Ovary (tissue), 10 donors: ENCODE measurements at places on chromosomes 13 and 19. TPM values are rescaled to one million over a fixed set of nuclear protein-coding genes. Genes with fewer than 3 reads are reported as not detected.

- H3K27ac ChIP-seq = no peak overlapping the region
- no peak for DNase-seq
- H3K36me3 ChIP-seq = no peaks in the 10 kb centered on the region
- H3K4me3 ChIP-seq = no peak overlapping the region
- no peaks in the 10 kb centered on the region for H3K4me1 ChIP-seq
- no peaks in the 10 kb centered on the region for H3K27me3 ChIP-seq
Observed at GRCh38 chr19:12749938-12750521, 1.6 kb upstream of the BEST2 start.

DNA sequence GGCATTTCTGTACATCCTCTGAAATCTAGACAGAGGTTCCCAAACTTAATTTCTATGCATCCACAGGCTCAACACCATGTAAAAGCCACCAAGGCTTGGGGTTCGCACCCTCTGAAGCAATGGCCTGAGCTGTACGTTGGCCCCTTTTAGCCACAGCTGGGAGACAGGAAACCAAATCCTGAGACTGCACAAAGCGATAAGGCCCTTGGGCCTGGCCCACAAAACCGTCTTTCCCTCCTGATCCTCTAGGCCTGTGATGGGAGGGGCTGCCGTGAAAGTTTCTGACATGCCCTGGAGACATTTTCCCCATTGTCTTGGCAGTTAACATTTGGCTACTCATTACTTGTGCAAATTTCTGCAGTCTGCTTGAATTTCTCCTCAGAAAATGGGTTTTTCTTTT is 766.4 kb downstream of the GPC5 start:
- H3K27me3 ChIP-seq = no peaks in the 10 kb centered on the region
- no peak overlapping the region for H3K27ac ChIP-seq
- DNase-seq = no peak
- no peaks in the 10 kb centered on the region for H3K36me3 ChIP-seq

DNA sequence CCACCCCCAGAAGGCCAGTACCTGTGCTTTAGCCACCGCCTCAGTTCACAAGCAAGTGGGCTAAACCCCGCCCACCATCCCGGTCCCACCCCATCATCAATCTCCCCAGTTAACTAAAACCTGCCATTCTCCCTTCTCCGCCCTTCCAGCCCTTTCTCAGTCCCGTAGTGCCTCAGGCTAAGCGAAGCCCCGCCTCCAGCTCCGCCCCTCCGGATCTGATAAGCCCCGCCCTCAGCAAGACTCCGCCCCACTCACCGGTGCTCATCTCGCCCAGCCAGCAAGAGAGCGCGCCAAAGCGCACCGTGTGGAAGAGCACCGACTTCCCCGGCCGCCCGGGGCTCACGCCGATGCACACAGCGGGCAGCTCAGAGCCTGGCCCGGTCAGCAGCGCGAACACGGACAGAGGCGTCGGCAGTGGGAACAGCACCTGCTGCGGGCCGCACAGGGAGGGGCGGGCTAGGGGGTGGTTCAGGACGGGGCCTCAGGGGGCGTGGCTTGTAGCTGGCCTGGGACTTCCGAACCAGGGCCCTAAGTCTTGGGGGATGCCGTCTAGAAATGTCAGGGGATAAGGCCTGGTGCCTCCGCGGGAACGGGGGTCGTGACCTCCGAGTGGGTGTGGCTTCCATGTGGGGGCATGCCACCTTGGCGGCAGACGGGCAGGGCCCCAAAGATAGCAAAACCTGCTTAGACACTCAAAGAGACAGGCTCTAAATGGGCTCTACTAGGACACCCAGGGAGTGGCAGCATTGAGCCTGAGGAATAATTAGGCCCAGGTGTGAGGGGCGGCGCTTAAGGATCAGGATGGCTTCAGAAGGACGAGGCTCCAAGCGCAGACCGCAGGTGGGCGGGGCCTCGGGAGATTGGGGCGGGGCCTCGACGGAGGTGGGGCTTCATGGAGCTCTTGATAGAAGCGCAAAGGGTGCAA is 21.4 kb downstream of the MAP4K1 start:
- no peaks in the 10 kb centered on the region for H3K4me1 ChIP-seq
- no peak overlapping the region for H3K27ac ChIP-seq
- H3K4me3 ChIP-seq = no peak overlapping the region
- H3K36me3 ChIP-seq = no peaks in the 10 kb centered on the region
- H3K27me3 ChIP-seq = no peaks in the 10 kb centered on the region
- DNase-seq = peak; percentile 32

- no peaks in the 10 kb centered on the region for H3K36me3 ChIP-seq
- H3K27me3 ChIP-seq = no peaks in the 10 kb centered on the region
- no peak overlapping the region for H3K27ac ChIP-seq
- DNase-seq = no peak
- H3K4me3 ChIP-seq = no peak overlapping the region
Observed at GRCh38 chr13:72383646-72384045, 343.8 kb downstream of the MZT1 start.

DNA sequence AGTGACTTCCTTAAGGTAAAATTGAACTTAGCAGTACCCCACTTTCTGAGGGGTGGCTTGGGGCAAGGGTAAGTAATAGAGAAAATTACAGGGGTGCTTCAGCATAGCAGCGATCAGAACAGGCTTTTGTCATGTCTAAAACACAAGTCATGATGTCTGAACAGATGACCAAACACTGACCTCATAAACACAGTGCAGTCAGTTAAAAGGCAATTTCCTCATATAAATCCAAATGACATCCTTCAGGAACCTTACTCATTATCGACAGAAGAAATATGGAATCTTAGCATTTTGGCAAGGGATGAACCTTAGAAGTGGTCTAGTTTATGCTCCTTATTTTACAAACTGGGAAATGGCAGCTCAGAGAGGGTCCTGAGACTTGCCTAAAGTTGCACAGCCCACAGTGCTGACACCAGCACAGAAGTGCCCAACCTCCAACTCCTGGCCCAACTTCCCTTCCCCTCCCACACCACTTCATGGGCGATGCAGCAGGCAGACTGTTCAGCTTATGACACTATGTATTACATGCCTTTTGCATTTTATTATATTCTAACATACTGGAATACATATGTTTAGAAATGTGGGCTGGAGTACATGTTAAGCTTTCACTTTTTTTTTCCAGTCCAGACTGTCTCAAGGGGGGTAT is 3.6 kb downstream of the GJA3 start:
- H3K36me3 ChIP-seq = no peaks in the 10 kb centered on the region
- H3K27ac ChIP-seq = no peak overlapping the region
- peaks cover 3% of the 10 kb centered on the region for H3K4me1 ChIP-seq
- DNase-seq = no peak
- no peak overlapping the region for H3K4me3 ChIP-seq

Gene ICAM5
- 0.95 TPM for total RNA-seq

Gene MLLT1
- 16.3 TPM for total RNA-seq

Gene ZNF28
- 7.9 TPM for total RNA-seq

- H3K27ac ChIP-seq = peak overlapping the region; percentile 92
- H3K27me3 ChIP-seq = no peaks in the 10 kb centered on the region
- peak; percentile 52 for DNase-seq
Observed at GRCh38 chr13:27170516-27171243, 931 bp downstream of the USP12 start.

DNA sequence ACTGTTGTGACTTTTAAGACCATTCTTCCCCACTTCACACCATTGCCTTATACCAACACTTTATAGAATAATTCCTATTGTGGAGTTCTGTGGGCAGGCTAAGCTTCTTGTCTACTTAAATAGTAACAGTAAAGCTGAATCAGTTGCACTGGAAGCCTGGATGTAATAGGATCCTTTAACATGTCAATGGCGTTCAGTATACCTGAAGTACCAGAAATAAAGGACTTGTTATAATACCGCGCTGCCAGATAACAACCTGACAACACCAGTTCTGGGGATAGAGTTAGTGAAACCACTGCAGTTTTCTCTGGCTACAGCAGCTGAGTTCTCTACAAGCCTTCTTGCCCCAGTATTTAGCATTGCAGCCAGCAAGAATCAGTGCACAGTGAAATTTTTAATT is 52.0 kb upstream of the TNFRSF19 start:
- no peaks in the 10 kb centered on the region for H3K27me3 ChIP-seq
- no peaks in the 10 kb centered on the region for H3K36me3 ChIP-seq
- H3K4me1 ChIP-seq = no peaks in the 10 kb centered on the region
- no peak overlapping the region for H3K4me3 ChIP-seq
- no peak for DNase-seq

GRCh38 chr19:19480688-19481087 is 34.7 kb downstream of the TSSK6 start:
- no peaks in the 10 kb centered on the region for H3K27me3 ChIP-seq
- no peaks in the 10 kb centered on the region for H3K36me3 ChIP-seq
- H3K4me1 ChIP-seq = no peaks in the 10 kb centered on the region

Gene IGFL1
- total RNA-seq = not detected

- no peak overlapping the region for H3K4me3 ChIP-seq
- no peaks in the 10 kb centered on the region for H3K27me3 ChIP-seq
- H3K36me3 ChIP-seq = no peaks in the 10 kb centered on the region
- no peaks in the 10 kb centered on the region for H3K4me1 ChIP-seq
- H3K27ac ChIP-seq = no peak overlapping the region
- no peak for DNase-seq
Observed at GRCh38 chr13:83386609-83387008, 495.7 kb downstream of the SLITRK1 start.

Gene PIH1D1
- total RNA-seq = 42.6 TPM

Gene EXOC3L2
- total RNA-seq = 3.2 TPM

DNA sequence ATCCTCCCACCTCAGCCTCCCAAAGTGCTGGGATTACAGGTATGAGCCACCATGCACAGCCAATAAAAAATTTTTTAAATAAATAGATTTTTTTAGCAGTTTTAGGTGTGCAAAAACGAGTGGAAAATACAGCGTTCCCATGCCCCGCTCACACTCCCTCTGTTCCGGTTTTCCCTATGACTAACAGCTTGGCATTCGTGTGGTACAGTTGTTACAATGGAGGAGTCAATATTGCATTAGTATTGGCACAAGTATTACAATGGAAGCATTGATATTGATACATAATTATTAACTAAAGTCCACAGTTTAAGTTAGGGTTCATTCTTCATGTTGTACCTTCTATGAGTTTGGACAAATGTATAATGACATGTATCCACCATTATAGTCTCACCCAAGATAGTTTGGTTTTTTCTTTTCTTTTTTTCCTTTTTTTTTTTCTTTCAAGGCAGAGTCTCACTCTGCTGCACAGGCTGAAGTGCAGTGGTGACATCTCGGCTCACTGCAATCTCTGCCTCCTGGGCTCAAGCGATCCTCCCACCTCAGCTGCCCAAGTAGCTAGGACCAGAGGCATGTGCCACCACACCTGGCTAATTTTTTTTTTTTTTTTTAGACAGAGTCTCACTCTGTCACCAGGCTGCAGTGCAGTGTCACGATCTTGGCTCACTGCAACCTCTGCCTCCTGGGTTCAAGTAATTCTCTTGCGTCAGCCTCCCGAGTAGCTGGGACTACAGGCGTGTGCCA is 15.4 kb upstream of the RAB20 start:
- no peak overlapping the region for H3K27ac ChIP-seq
- DNase-seq = no peak
- no peaks in the 10 kb centered on the region for H3K27me3 ChIP-seq
- no peak overlapping the region for H3K4me3 ChIP-seq

- peaks cover 2% of the 10 kb centered on the region for H3K36me3 ChIP-seq
- no peak for DNase-seq
- no peaks in the 10 kb centered on the region for H3K27me3 ChIP-seq
- H3K4me3 ChIP-seq = no peak overlapping the region
- no peaks in the 10 kb centered on the region for H3K4me1 ChIP-seq
- no peak overlapping the region for H3K27ac ChIP-seq
Observed at GRCh38 chr19:12137221-12137940, 2.8 kb downstream of the ZNF20 start.

DNA sequence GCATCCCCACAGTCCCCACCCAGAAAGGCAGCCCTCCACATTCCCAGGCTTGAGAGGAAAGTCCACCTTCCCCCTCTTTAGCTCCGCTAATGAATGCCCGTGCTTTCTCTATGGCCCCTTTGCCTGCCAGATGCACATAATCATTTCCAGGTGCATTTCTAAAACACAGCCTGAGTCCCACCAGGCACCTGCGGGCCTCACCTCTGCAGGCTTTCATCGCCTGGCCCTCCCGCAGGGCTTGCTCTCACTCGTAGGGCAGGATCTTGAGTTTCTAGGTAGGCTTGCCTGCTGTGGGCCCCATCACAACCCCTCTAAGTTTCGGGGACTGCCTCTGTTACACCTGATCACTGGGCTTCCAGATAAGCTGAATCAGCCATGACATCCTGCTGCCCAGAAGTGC is 173.6 kb downstream of the ZNF536 start:
- H3K4me3 ChIP-seq = no peak overlapping the region
- no peaks in the 10 kb centered on the region for H3K4me1 ChIP-seq
- no peak overlapping the region for H3K27ac ChIP-seq
- no peaks in the 10 kb centered on the region for H3K36me3 ChIP-seq
- DNase-seq = no peak
- no peaks in the 10 kb centered on the region for H3K27me3 ChIP-seq

Gene PSG1
- total RNA-seq = not detected

Gene FXYD3
- total RNA-seq = 4.4 TPM

DNA sequence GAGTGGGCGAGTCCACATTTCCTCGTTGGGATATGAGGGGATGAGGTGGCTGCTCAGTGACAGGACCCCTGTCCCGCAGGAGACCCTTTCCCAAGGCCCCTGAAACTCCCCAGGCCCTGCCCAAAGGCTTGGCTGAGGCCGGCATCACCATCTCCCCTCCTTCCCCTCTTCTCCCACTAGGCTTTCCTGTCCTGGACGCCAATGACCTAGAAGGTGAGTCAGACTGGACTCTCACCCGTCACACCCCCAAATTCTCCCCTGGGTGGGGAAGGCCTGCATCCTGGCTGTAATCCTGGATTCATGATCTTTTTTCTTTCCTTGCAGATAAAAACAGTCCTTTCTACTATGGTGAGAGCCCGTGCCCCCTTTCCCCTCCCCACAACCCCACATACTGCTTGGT is 5.3 kb downstream of the FXYD3 start:
- no peaks in the 10 kb centered on the region for H3K36me3 ChIP-seq
- peak overlapping the region; percentile 87 for H3K27ac ChIP-seq
- no peak overlapping the region for H3K4me3 ChIP-seq
- no peaks in the 10 kb centered on the region for H3K27me3 ChIP-seq
- peaks cover 14% of the 10 kb centered on the region for H3K4me1 ChIP-seq

DNA sequence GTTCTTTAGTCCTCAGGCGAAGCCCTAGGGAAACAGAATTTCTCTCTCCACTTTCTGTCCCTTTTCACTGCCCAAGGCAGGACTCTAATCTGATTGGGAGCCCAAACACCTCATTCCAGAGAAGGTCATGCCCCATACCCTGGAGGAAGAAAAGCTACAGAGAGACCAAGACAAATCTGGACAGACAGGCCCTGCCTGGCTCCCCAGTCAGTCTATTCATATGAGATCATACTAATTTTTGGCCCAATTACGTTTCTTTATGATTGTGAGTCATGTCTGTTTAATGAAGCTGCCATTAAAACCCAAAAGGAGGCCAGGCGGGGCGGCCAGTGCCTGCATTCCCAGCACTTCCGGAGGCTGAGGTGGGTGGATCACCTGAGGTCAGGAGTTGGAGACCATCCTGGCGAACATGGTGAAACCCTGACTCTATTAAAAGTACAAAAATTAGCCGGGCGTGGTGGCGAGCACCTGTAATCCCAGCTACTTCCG is 3.3 kb upstream of the AP3D1 start:
- H3K4me3 ChIP-seq = no peak overlapping the region
- H3K36me3 ChIP-seq = no peaks in the 10 kb centered on the region
- no peaks in the 10 kb centered on the region for H3K27me3 ChIP-seq
- DNase-seq = no peak
- H3K27ac ChIP-seq = no peak overlapping the region

GRCh38 chr13:97116754-97117153 is 105.4 kb upstream of the MBNL2 start:
- H3K36me3 ChIP-seq = no peaks in the 10 kb centered on the region
- no peak overlapping the region for H3K4me3 ChIP-seq
- no peaks in the 10 kb centered on the region for H3K27me3 ChIP-seq
- no peak overlapping the region for H3K27ac ChIP-seq
- peaks cover 35% of the 10 kb centered on the region for H3K4me1 ChIP-seq

GRCh38 chr19:8004723-8005513 is 523 bp downstream of the ELAVL1 start:
- peaks cover 19% of the 10 kb centered on the region for H3K4me1 ChIP-seq
- no peaks in the 10 kb centered on the region for H3K27me3 ChIP-seq
- H3K36me3 ChIP-seq = no peaks in the 10 kb centered on the region
- no peak overlapping the region for H3K27ac ChIP-seq

Gene ZNF552
- 9.5 TPM for total RNA-seq
